ENCODE measurements at places on chromosomes 12 and 14. TPM values are rescaled to one million over a fixed set of nuclear protein-coding genes. Genes with fewer than 3 reads are reported as not detected.

C3AR1 gene
- 2.0 TPM for total RNA-seq

- peaks cover 24% of the 10 kb centered on the region for H3K36me3 ChIP-seq
- H3K27ac ChIP-seq, result no peak overlapping the region
- no peak overlapping the region for H3K4me3 ChIP-seq
- H3K27me3 ChIP-seq, result no peaks in the 10 kb centered on the region
- DNase-seq, result no peak
- no peaks in the 10 kb centered on the region for H3K4me1 ChIP-seq
Measured at GRCh38 chr12:113804961-113805600, 161.0 kb downstream of the RBM19 start.

DNA sequence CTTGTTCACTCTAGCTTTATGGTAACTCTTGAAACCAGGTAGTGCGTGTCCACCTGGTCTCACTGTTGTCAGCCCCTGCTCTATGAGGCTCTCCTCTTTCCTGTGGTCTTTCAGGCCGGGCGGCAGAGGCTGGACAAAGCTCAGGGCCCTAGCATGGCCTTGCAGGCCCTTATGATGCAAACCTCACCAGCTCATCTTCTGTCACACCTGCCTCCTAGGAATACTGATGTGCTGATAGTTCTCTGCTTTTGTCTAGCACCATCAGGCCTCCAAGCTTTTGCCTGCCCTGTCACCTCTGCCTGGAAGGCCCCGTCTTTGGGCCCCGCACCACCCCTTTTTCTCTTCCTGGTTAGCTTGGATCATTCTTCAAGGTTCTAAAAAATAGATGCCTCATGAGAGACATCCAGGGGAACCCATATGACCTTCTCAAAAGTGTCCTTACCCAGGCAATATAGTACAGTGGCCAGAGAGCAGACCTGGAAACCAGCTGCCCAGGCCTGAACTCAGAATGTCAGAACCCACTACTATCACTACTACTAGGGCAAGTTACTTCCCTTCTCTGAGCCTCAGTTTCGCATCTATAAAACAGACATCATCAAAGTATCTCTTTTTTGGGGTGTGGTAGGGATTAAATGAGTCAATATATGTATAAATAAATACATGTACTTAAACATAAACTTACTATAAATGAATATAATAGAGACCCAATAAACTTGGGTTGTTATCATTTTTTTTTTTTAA is 91.7 kb downstream of the ZFP36L1 start:
- no peak overlapping the region for H3K4me3 ChIP-seq
- H3K27ac ChIP-seq, result no peak overlapping the region
- no peaks in the 10 kb centered on the region for H3K27me3 ChIP-seq
- H3K36me3 ChIP-seq, result peaks cover 8% of the 10 kb centered on the region

SERPINA3 gene
- total RNA-seq, result not detected

DNA sequence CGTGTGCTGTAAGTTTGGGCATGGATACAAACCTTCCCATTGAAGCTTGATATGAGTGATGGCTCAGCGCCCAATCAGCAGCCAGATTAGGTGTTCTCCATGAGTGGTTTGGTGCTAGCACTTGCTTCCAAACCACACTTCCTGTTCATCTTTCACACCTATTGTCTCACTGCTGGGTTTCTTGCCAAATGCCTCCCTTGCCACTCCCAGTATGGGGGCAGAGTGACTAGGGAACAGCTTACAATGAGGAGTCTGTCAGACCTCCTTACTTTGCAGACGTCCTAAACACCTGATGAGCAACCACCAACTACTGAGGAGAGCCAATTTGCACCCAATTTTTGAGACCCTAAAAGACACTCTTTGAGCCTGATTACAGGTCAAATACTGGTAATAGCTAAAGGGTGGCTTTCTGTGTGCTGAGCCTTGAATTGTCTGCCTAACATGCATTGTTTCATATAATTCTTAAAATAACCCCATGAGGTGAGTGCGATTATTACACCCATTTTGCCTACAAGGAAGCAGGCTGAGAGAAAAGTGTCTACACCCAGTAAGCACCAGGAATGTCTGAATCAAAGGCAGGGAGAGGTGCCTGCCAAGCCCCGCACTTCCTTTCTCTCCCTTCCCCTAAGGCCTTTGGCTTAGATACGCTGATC is 48.4 kb upstream of the FOS start:
- no peak overlapping the region for H3K4me3 ChIP-seq
- H3K27me3 ChIP-seq, result no peaks in the 10 kb centered on the region
- peak; percentile 54 for DNase-seq
- H3K4me1 ChIP-seq, result peaks cover 69% of the 10 kb centered on the region

- DNase-seq, result no peak
- H3K36me3 ChIP-seq, result no peaks in the 10 kb centered on the region
- no peak overlapping the region for H3K4me3 ChIP-seq
- H3K27ac ChIP-seq, result no peak overlapping the region
- no peaks in the 10 kb centered on the region for H3K27me3 ChIP-seq
Measured at GRCh38 chr14:52117111-52117832, 48.4 kb upstream of the NID2 start.

LALBA gene
- total RNA-seq, result not detected

DNA sequence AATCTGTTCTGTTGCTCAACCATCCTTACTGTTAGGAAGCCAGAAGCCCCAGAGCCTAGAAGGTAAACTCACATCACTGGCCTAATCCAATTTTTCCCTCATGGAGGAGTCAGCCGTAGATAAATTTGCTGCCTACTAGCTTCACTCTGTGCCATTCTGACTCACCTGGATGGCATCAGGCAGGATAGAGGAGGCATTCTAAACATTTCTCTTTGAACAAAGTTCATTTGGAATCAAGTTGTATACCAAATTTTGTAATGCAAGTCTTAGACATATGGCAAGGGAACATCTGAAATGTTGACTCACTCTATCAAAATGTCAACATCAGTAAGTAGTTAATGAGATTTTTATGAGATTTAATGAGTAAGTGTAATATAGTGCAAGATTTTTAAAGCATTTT is 13.6 kb upstream of the TBC1D30 start:
- no peaks in the 10 kb centered on the region for H3K36me3 ChIP-seq
- H3K4me1 ChIP-seq, result no peaks in the 10 kb centered on the region
- H3K27ac ChIP-seq, result no peak overlapping the region
- H3K27me3 ChIP-seq, result peaks cover 39% of the 10 kb centered on the region

ARID4A gene
- 68.5 TPM for total RNA-seq

GRCh38 chr12:49415521-49415970 is 48.3 kb downstream of the SPATS2 start:
- H3K4me3 ChIP-seq, result no peak overlapping the region
- no peaks in the 10 kb centered on the region for H3K36me3 ChIP-seq
- peaks cover 2% of the 10 kb centered on the region for H3K4me1 ChIP-seq
- DNase-seq, result no peak
- H3K27me3 ChIP-seq, result no peaks in the 10 kb centered on the region

DNA sequence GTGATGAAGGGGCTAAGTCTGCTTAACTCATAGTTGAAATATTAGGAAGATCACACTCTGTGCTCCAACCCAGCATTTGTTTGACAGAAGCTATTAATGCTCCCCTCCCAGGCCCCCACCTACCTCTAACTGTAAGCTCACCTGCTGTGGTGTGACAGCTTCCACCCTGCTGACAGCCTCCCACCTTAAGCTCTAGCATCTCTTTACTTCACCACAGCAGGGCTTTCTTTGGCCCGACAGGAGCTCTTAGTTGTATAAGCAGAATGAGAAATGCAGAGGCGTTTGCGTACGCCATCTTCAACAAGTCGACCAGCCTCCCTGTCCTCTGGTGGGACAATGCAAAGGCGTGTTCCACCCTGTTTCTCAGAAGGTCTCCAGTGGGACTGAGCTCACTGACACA is 80.1 kb upstream of the OSBPL8 start:
- no peak overlapping the region for H3K27ac ChIP-seq
- H3K36me3 ChIP-seq, result no peaks in the 10 kb centered on the region
- DNase-seq, result no peak
- H3K4me3 ChIP-seq, result no peak overlapping the region

DNA sequence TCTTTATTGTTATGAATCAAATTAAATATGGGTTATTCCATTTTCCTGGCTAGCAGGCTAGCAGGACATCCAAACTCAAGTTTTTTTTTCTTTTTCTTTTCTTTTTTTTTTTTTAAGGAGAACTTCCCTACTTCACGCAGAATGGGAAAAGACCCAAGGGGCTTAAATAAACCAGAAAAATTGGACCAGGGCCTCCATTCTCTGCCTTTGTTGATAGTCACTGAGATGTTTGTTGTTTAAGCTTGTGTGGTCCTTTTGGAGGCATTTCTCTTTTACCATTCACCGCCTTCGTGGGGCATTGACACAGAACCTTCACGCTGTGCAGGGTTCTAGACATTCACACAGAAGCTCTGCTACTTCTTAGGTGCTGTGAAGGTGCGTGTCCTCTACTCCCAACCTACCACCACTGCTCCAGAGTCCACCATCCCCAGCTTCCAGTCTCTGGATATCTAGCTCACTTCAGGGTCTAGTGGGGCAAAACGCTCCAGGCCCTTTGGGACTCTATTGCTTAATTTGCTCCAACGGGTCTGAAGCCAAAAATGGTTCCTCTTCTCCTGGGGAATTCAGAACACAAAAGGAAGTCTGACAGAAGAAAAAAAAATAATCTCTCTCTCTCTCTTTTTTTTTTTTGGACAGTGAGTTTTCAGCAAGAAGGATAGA is 301.3 kb downstream of the AEBP2 start:
- no peak for DNase-seq
- no peaks in the 10 kb centered on the region for H3K36me3 ChIP-seq
- H3K27me3 ChIP-seq, result no peaks in the 10 kb centered on the region

- H3K4me3 ChIP-seq, result no peak overlapping the region
- DNase-seq, result no peak
- peaks cover 40% of the 10 kb centered on the region for H3K36me3 ChIP-seq
- H3K27me3 ChIP-seq, result no peaks in the 10 kb centered on the region
- H3K4me1 ChIP-seq, result peaks cover 20% of the 10 kb centered on the region
Measured at GRCh38 chr12:1747609-1748008, 56.7 kb downstream of the ADIPOR2 start.

- H3K4me1 ChIP-seq, result peaks cover 3% of the 10 kb centered on the region
- H3K36me3 ChIP-seq, result no peaks in the 10 kb centered on the region
- no peak overlapping the region for H3K27ac ChIP-seq
- no peak overlapping the region for H3K4me3 ChIP-seq
- no peak for DNase-seq
- peaks cover 2% of the 10 kb centered on the region for H3K27me3 ChIP-seq
Measured at GRCh38 chr12:107282628-107283027, 189.3 kb upstream of the CRY1 start.

- H3K4me3 ChIP-seq, result no peak overlapping the region
- no peak for DNase-seq
- H3K27me3 ChIP-seq, result no peaks in the 10 kb centered on the region
- H3K27ac ChIP-seq, result no peak overlapping the region
- no peaks in the 10 kb centered on the region for H3K36me3 ChIP-seq
- H3K4me1 ChIP-seq, result no peaks in the 10 kb centered on the region
Measured at GRCh38 chr14:27727251-27727770, 1039.3 kb upstream of the FOXG1 start.

GRCh38 chr14:65312859-65313258 is 99.7 kb upstream of the FUT8 start:
- H3K4me1 ChIP-seq, result peaks cover 13% of the 10 kb centered on the region
- DNase-seq, result no peak
- H3K4me3 ChIP-seq, result no peak overlapping the region
- H3K27ac ChIP-seq, result no peak overlapping the region

- no peaks in the 10 kb centered on the region for H3K27me3 ChIP-seq
- no peak for DNase-seq
- peaks cover 7% of the 10 kb centered on the region for H3K36me3 ChIP-seq
- H3K4me1 ChIP-seq, result peaks cover 44% of the 10 kb centered on the region
- peak overlapping the region; percentile 96 for H3K27ac ChIP-seq
- peak overlapping the region; percentile 83 for H3K4me3 ChIP-seq
Measured at GRCh38 chr14:101875727-101876554, 88.4 kb upstream of the DYNC1H1 start.

DNA sequence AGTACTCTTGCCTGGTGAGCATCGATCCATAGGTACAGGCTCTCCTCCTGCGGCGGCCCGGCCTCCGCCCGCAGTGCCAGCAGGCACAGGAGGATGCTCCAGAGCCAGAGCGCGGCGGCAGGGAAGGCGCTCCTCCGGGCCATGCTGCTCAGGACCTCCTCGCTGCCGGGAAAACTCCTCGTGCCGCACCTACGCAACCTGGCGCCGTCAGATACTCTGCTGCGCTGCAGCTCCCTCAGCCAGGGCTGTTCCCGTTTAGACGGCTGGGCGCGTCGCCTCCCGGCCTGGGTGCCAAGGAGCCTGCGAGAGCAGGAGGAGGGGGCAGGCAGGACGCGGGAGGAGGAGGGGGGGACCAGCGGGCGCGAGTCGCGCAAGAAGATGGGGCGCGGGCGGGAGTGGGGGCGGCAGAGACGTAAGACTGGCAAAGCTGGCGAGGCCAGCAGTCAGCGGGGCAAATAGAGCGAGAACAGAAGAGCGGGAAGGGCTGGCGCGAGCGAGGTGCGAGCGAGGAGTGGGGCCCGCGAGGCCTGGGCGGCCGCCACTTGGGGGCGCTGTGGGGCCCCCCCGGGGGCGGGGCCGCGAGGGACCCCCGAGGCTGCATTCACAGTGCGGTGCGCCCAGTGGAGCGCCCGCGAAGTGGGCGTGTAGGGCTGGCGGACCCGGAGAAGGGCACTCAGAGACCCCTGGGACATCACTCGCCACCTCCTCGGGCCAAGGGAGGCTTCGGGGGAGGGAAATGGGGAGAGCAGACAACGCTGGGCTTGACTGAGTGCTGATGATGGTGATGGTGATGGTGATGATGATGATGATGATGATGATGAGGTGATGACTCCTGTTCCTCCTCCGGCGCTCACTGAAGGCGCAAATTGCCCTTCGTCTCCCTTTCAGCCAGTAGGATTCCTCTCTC is at the start of gene WIF1:
WIF1 (minus strand) TSS at position 257 of the 907 bp plus-strand sequence; CDS start at position 143, 114 bp downstream.
- peaks cover 19% of the 10 kb centered on the region for H3K27me3 ChIP-seq
- peak within 1 kb of the TSS; percentile 65 for H3K4me3 ChIP-seq
- no peaks in the 10 kb centered on the region for H3K36me3 ChIP-seq
- H3K4me1 ChIP-seq, result peaks cover 4% of the 10 kb centered on the region
- peak; percentile 30 for DNase-seq

DNA sequence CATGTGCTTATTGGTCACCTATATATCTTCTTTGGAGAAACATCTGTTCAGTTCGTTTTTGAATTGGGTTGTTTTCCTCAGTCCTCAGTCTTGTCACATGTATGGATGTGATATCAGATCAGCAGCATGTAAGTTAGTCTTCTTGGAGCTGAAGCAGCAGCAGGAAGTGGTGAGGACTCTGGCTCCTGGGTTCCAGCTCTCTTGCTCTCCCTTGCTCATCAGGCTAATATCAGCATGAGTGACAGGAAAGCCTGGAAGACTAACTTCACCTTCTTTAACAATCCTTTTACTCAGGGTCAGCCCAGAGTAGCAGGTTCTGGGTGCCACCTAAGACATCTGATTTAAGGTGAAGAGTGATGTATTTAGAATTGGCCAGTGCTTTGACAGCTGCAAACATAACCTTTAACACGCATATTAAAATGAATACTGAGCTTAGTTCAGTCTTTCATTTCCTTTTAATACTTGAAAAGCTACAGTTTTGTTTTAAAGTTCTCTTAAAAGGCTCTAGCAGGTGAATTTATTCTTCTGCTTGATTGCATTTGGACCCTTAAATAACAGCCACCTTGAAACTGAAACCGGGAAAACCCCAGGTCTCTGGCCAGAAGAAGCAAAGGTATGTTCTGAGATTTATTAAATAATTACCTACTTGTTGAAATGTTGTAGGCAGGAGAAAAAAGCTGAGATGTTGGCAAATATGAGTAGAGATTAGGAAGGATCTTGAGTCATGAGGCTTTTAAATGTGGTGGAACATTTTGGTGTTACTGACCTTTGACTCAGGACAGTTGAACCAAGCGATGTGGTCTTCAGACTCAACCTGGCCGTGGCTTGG is 54.3 kb downstream of the DRAM1 start:
- no peak overlapping the region for H3K4me3 ChIP-seq
- no peaks in the 10 kb centered on the region for H3K27me3 ChIP-seq
- no peak for DNase-seq
- no peak overlapping the region for H3K27ac ChIP-seq
- peaks cover 48% of the 10 kb centered on the region for H3K4me1 ChIP-seq
